Subcutaneous preadipocyte (primary cell): ENCODE measurements at places on chromosomes 5 and 9. TPM values are rescaled to one million over a fixed set of nuclear protein-coding genes. Genes with fewer than 3 reads are reported as not detected.

The GABRA6 gene
- not detected in 2 replicates for total RNA-seq

The FOXB2 gene
- total RNA-seq, result not detected in 2 replicates

The CD14 gene
- 0.73 and 0.98 TPM in 2 replicates for total RNA-seq

The CCNI2 gene
- not detected in 2 replicates for total RNA-seq

The MEF2C gene
- 3.1 and 4.4 TPM in 2 replicates for total RNA-seq

The ISL1 gene
- under 0.01 TPM in 1 of 2 replicates, not detected in the other for total RNA-seq

The PCDHGC5 gene
- total RNA-seq, result 2.2 and 2.9 TPM in 2 replicates

The PJA2 gene
- total RNA-seq, result 54.0 and 74.3 TPM in 2 replicates

The PLPP7 gene
- 7.8 and 13.6 TPM in 2 replicates for total RNA-seq

The PCDHB8 gene
- under 0.01 TPM in 2 replicates for total RNA-seq

The GADD45G gene
- under 0.01 and 0.39 TPM in 2 replicates for total RNA-seq

The PCDHGA6 gene
- 2.2 and 2.9 TPM in 2 replicates for total RNA-seq

The UBE2B gene
- 23.9 and 30.7 TPM in 2 replicates for total RNA-seq

The PAXX gene
- total RNA-seq, result 13.9 and 14.3 TPM in 2 replicates

The SLC6A3 gene
- total RNA-seq, result under 0.01 TPM in 1 of 2 replicates, not detected in the other

The PLEKHG4B gene
- not detected in 2 replicates for total RNA-seq

The ZMYND19 gene
- 14.7 and 29.1 TPM in 2 replicates for total RNA-seq

The SLC1A1 gene
- 28.7 and 32.1 TPM in 2 replicates for total RNA-seq

The PTPN3 gene
- total RNA-seq, result 0.98 and 1.5 TPM in 2 replicates

The ARL14EPL gene
- total RNA-seq, result 0.20 TPM in 1 of 2 replicates, not detected in the other

The ERCC6L2 gene
- total RNA-seq, result 76.2 and 80.5 TPM in 2 replicates

The TMEM232 gene
- total RNA-seq, result 4.5 and 5.1 TPM in 2 replicates

The SLCO6A1 gene
- not detected in 2 replicates for total RNA-seq

The PCDHGA8 gene
- total RNA-seq, result 1.5 and 1.8 TPM in 2 replicates

The TTF1 gene
- 5.5 and 8.2 TPM in 2 replicates for total RNA-seq

The FCN2 gene
- total RNA-seq, result not detected in 2 replicates

The CARD6 gene
- total RNA-seq, result 17.2 and 24.3 TPM in 2 replicates

The FGF10 gene
- total RNA-seq, result under 0.01 TPM in 1 of 2 replicates, not detected in the other

The GLE1 gene
- total RNA-seq, result 33.1 and 39.5 TPM in 2 replicates

The MELK gene
- total RNA-seq, result 25.0 and 38.9 TPM in 2 replicates

The PCDHA5 gene
- total RNA-seq, result under 0.01 TPM in 1 of 2 replicates, not detected in the other

The GDA gene
- 0.20 TPM in 1 of 2 replicates, not detected in the other for total RNA-seq

The PCDHB3 gene
- total RNA-seq, result 0.20 and 0.73 TPM in 2 replicates

The LCN6 gene
- not detected in 2 replicates for total RNA-seq

The HSPB3 gene
- not detected in 2 replicates for total RNA-seq

The CCL27 gene
- total RNA-seq, result not detected in 2 replicates

The BOD1 gene
- total RNA-seq, result 48.5 and 51.1 TPM in 2 replicates

The PCDHGA10 gene
- 6.8 and 7.7 TPM in 2 replicates for total RNA-seq

The JAKMIP2 gene
- total RNA-seq, result 0.39 and 1.1 TPM in 2 replicates

The RABGAP1 gene
- 33.0 and 33.4 TPM in 2 replicates for total RNA-seq
